CD4-positive, alpha-beta T cell treated with Interferon gamma for 1 hour (primary cell): ENCODE measurements at places on chromosomes 3 and 15.

- no peak for DNase-seq
Measured at GRCh38 chr15:90552929-90553211, 23.1 kb downstream of the CRTC3 start.

GRCh38 chr3:153372326-153372725 is 210.3 kb downstream of the RAP2B start:
- DNase-seq: no peak

DNA sequence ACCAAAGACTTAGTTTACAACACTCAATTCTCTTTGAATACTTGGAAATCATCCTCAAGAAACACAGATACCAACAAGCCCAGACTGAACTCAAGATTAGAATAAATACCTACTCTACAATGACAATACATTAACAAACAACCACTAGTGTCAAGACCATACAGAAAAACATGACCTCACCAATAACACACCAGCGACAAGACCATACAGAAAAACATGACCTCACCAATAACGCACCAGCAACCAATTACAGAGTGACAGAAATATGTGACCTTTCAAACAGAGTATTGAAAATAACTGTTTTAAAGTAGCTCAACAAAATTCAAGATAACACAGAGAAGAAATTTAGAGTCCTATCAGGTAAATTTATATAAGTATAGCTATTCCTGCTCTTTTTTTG is 876.0 kb downstream of the EPHA3 start:
- DNase-seq: no peak

DNA sequence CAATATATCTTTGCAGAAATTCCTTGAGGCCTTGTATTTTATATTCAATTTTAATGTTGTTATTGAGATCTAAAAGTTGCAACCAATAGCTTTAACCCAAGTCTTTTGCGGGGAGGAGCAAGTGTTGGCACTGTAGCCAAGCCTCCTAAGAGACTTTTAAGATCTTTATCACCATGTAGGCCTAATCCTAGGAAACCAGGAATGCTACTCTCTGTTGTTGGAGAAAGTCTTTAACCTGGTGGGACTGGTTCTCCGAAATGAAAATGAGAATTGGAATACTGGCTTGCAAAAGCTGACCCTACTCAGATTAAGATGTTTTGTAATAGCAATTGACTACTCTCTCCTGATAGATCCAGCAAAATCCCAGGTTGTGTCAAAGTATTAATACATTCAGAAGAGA is 25.8 kb downstream of the SHC4 start:
- DNase-seq: no peak

DNA sequence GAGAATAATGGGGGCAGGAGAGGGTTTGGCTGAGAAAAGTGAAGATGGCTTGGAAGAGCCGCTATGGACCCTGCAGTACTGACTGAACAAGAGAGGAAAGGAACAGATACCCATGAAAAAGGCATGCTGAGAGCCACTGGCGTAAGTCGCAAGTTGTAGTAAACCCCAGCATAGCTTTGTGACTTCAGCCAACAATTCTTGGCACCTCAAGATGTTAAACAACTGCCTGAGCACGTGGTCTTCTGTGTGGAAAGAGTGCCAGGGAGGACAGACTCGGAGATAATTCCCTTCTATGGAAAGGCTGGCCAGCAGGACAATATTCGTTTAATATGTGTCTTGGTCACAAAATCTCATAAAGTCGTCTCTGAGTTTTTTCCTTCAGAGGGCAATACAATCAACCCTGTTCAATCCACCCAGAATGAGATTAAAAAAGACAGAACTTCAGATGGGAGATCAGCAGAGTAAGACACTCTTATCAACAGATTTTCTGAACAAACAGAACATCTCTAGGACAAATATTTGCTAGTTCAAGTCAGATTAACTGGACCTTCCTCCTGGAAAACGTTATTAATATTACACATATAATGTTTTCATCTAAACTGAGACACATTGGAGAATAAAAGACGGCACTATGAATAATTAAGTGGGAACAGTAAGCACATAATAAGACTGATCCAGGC is 49.2 kb downstream of the NEK10 start:
- DNase-seq: no peak

- DNase-seq: no peak
Measured at GRCh38 chr15:53559364-53560277, 199.8 kb downstream of the WDR72 start.

- peak; percentile 26 for DNase-seq
Measured at GRCh38 chr3:23999012-23999641, 54.0 kb downstream of the NR1D2 start.

DNA sequence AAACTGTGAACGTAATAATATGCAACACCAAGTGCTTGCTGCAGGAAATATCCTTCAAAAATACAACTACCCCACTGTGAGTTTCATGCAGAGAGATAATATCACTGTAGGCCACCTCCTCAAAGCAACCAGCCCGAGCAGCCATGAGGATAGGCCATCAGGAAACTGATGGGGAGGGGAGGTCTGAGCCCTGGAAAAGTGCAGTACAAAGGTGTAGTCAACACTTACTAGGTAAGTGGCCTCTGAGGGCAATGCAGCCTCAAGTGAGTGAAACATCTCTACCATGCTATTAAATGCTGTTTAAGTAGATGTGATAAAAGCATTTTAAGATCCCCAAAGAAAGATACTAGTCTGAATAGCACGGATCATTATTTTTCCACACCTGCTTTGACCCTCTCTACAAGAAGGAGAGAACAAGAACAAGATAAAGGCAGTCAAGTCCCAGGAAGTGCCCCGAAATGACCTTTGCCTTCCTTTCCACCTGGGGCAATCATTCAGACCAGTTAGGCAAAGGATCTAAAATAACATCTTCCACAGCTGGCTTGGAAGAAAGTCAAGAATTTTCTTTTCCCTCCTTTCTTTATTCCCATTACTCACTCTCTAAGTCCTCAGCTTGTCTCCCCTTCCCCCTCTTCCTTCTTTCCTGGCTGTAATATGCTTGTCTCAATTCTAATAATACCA is 62.8 kb downstream of the FMN1 start:
- DNase-seq: no peak

- DNase-seq: no peak
Measured at GRCh38 chr3:191420771-191421170, 40.2 kb upstream of the PYDC2 start.

DNA sequence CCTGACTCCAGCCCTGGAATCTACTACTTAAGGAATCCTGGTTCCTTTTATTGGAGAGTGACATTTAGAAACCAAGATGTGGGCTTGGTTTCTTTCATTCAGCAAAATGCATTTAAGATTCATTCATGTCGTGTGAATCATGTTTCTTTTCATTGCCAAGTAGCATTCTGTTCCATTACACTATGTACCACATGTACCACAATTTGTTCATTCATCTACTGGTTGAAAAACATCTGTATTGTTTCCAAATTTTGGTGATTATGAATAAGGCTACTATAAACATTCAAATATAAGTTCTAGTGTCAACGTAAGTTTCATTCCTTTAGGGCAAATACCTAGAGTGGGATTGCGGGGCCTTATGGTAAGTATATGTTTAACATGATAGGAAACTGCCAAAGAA is 264.2 kb downstream of the VPS13C start:
- DNase-seq: no peak

DNA sequence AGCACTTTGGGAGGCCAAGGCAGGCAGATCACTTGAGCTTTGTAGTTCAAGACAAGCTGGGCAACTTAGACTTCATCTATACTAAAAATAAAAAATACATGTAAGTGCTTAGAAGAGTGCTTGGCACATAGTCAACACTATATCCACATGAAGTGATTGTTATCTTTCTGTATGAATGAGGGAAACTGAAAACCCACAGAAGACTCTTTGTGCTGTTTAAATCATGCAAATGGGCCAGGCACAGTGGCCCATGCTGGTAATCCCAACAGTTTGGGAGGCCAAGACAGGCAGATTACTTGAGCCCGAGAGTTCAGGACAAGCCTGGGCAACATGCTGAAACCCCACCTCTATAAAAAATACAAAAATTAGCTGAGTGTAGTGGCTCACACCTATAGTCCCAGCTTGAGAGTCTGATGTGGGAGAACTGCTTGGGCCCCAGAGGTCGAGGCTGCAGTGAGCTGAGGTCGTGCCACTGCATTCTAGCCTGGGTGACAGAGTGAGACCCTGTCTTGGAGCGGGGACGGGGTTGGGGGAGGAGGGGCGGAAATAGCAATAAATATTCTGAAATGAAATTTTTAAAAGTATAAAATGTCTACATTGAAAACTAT is 129.7 kb downstream of the NR2E3 start:
- no peak for DNase-seq

DNA sequence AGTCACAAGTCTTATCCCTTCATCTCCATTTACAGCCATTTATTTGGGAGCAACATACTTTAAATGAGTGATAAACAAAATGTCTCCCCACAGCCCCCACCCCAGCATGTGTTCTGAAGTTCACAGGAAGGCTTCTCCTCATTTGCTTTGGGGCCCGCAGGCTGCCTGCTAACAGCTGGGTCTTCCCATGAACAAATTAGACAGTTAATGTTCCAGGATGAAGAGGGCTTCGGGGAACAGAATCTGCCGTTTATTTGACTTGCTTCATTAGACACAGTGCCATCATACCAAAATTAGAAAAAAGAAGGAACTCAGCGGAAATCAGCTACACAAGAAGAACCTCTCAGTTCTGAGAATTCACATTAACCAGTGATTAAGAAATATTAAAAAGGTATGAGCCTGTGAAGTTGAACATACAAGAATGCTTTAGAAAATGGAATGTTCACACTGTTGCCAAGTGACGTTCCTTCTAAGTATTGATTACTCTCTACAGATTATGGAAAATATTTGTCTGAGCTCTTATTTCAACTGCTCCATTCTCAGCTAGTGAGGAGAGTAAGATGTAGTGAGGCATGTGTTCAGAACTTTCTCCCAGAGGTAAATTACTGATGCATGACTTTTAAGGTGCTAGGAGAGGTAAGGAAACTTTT is 107.5 kb upstream of the THBS1 start:
- no peak for DNase-seq

GRCh38 chr3:123341-123740 is 73.2 kb upstream of the CHL1 start:
- no peak for DNase-seq

DNA sequence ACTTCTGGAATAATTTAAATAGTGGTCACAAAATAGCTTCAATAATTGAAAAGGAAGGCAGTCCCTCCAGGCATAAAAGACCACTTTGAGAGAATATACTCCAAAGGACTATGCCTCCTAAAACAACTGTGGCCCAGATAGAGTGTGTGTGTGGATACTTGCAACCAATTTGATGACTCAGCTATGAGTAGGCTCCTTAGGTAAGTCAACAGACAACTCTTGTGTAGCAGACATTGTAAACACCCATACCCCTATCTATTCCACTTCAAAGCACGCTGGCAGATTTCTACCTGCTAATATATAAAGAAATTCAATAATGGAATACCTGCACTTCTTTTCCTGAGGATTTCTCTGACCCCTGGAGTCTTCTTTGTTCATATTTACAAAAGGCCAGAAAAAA is 254.5 kb downstream of the NEK10 start:
- DNase-seq: no peak

- DNase-seq: no peak
Measured at GRCh38 chr3:15420871-15421270, 6.5 kb downstream of the METTL6 start.

- no peak for DNase-seq
Measured at GRCh38 chr3:183291497-183292031, 38.5 kb downstream of the B3GNT5 start.

DNA sequence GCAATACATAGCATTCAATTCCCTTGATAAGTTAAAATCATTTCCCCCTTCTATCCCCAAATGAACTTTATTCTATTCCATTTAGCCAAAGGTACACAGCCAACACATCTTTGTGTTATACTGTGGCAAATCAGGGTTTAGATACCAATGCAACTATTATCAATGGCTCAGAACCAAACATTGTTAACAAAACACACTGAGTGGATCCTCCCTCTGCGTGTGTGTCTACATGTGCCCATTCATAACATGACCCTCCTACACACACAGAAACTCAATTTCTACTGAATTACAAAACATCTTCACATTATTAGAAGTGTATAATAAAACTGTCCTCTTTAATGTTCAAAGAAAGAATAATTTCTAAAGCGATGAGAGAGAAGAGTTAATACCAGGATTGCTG is 1.3 kb downstream of the TTBK2 start:
- no peak for DNase-seq

- DNase-seq: no peak
Measured at GRCh38 chr15:25830844-25831451, 32.2 kb downstream of the ATP10A start.

DNA sequence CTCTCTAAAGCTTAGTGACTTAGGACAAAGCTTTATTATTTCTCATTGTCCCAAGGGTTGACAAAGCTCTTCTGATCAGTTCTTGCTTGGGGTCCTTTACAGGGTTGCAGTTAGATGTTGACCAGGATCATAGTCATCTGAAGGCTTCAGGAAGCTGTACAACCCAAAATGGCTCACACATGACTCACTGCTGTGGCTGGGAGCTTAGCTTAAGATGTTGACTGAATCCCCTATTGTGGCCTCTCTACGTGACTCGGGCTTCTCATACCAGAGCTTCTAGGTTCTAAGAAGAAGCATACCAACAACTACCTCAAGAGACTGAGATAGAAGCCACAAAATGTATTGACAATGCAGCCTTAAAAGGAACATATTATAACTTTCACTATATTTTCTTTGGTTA is 569.6 kb upstream of the ROBO2 start:
- no peak for DNase-seq

DNA sequence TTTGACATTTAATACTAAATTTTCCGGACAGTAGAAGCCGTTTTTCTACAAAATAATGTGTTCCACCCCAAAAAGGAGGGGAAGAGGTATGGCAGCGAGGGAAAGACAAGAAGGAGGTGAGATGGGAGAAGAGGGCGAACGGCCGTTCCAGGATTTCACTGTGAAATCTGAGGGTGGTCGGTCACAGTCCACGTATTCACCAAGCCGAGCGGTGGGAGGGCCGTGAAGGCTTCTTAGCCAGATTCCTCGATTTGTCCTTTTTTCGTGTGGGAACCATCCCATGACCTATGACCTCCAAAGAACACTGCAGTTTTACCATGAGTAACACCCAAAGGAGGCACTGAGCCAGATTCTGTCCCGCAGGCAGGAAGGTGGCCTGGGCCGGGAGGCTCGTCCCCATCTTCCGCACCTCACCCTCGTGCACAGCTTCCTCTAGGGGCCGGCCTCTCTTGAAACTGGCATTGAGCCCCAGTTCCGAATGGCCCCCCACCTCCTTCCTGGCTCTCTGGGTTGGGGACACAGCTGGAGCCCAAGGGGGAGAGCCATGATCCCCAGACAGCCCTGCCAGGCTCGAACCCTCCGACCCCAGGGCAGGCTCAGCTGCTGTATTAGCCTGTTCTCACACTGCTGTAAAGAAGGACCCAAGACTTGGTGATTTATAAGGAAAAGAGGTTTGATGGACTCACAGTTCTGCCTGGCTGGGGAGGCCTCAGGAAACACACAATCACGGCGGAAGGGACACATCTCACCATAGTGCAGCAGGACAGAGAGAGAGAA is 23.7 kb downstream of the XXYLT1 start:
- DNase-seq: no peak

GRCh38 chr3:109387201-109387600 is 49.9 kb upstream of the DPPA4 start:
- DNase-seq: no peak

DNA sequence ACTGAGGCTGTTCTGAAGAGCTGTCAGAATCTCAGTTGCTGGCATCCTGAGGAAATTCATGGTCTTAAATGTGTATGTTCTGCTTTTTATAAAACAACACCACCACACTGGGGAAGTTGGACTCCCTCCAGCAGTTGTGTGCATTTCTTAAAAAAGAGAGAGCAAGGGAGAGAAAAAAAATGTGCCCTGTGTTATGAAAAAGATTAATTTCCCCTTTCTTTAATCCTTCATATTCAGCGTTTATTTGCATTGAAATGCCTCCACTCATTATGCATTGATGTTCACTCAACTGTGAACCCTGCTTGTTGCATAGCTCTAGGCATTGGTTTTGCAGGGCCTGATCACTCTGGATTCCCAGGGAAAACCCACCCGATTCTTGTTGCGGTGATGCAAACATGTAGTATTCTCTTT is 4.4 kb upstream of the ZNF609 start:
- peak; percentile 7 for DNase-seq
